Fibroblast of skin of right quadriceps (primary cell): ENCODE measurements at places on chromosomes 12 and 14.

DNA sequence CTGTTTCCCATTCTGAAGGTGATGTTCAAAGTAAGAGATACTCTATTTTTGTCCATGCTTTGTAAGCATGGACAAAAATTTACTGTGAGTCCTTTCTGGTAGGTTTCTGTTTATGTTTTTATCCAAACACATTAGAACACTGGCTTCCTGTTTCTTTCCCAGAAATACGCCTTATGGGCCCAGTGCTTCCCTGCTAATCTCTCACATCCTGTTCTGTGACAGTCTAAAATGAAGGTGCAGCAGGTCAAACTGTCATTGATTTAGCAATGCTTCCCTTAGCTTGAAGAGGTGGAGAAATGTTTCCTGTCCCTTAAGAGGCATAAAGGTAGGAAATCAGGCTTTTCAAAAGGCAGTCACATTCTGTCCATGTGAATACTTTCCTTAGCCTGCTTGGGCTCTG, 305.6 kb downstream of the RPS29 start:
- no peak for DNase-seq

- no peak for DNase-seq
Observed at GRCh38 chr14:47223656-47224055, 451.7 kb downstream of the MDGA2 start.

DNA sequence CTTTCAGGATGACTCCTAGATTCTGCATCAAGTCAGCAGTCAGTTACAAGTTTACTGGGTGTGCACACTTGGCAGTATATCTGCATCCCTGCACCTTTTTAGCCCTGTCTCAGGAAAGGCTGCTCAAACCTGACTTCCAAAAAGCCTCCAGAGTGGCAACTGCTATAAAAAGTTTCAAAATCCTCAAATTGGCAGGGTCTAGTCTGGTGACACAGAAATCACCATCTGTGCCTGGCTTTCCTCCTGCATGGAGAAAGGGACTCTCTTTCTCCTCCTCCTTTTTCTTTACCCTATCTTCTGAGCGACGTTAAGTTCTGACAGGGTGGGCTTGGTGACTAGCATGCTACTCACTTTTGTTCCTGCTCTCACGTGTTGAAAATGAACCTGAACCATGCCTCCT, 679.5 kb downstream of the C12orf50 start:
- DNase-seq: no peak

DNA sequence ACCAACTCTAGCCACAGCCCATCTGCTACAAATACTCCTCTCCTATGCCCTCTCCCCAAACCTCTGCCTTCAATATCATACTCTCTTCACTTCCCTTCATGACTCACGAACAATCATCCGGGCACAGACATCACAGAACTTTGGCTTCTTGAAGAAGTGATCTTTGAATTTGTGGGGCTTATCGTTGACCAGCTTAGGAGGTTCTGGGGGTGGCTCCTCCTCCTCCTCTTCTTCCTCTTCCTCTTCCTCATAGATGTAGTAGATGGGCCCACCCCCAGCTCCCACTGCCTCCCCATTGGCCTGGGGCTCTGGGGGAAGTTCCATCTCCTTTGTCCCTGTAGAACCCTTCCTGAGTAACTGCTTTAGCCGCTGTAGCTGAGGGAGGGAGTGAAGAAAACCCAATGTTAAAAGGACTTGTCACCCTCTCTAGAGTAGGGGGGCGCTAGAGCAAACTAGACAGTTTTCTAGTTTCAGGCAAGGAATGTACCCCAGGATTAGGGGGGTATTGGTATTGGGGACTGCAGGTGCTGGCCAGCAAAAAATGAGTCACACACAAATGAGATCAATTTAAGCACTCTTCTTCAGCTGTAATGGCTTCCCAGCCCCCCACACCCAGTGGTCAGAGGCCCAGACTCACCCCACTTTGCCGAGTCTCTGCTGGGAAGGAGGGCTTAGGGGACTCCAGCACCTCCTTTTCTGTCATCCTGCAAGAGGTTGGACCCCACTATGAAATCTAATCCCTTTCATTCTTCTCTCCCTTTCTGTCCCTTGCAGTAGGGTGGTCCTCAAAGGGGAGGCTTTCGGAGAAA, 1.8 kb downstream of the STAC3 start:
- no peak for DNase-seq
